IMR-90 (cell line): ENCODE measurements at places on chromosomes 6 and 20. TPM values are rescaled to one million over a fixed set of nuclear protein-coding genes. Genes with fewer than 3 reads are reported as not detected.
A peak's percentile ranks its signal among the peaks of the same experiment; 100 is the strongest.

The MEI4 gene
- total RNA-seq, result not detected in 2 replicates

The SLC17A3 gene
- not detected in 2 replicates for total RNA-seq

GRCh38 chr6:17962436-17963031 lies 24.9 kb downstream of the KIF13A start:
- H3K36me3 ChIP-seq, result no peaks in the 10 kb centered on the region
- H3K27ac ChIP-seq, result peak overlapping the region; percentile 18
- peaks cover 18% of the 10 kb centered on the region for H3K4me1 ChIP-seq
- H3K27me3 ChIP-seq, result no peaks in the 10 kb centered on the region

DNA sequence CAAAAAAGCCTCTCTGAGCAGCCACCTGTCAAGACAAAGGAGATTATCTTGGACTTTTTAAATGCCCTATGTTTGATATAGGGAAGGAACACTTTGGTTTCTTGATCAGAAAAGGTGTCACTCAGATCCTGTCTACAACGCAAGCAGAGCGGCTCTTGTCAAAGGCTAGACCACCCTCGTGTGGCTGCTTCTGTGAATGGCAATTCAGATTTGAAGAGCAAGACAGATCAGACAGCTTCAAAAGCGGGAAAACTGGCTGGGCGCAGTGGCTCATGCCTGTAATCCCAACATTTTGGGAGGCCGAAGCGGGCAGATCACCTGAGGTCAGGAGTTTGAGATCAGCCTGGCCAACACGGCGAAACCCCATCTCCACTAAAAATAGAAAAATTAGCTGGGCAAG lies 10.1 kb upstream of the NXT1 start:
- H3K36me3 ChIP-seq, result no peaks in the 10 kb centered on the region
- no peak overlapping the region for H3K4me3 ChIP-seq
- no peaks in the 10 kb centered on the region for H3K4me1 ChIP-seq
- DNase-seq, result peak; percentile 69
- no peak overlapping the region for H3K27ac ChIP-seq

DNA sequence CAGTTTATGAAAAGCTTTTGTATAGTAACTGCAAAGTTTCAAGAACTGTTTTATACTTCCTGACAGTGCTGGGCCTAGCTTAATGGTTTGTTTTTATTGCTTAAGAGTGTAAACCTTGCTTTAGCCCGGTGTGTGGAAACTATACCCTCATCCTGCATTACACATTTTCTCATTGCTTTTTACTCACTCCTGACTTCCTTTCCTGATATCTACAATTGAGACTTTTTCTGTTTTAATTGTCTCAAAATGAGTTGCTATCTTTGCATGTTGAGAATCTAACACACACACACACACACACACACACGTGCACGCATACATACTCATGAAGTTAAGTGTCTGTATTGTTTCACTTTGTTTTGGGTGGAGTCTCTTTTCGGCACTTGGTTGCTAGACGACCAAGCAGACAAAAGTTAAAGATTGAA lies 16.7 kb downstream of the BMP2 start:
- no peak overlapping the region for H3K27ac ChIP-seq
- no peak overlapping the region for H3K4me3 ChIP-seq
